B cell (primary cell): ENCODE measurements at places on chromosomes 6 and 20.
A peak's percentile ranks its signal among the peaks of the same experiment; 100 is the strongest.

DNA sequence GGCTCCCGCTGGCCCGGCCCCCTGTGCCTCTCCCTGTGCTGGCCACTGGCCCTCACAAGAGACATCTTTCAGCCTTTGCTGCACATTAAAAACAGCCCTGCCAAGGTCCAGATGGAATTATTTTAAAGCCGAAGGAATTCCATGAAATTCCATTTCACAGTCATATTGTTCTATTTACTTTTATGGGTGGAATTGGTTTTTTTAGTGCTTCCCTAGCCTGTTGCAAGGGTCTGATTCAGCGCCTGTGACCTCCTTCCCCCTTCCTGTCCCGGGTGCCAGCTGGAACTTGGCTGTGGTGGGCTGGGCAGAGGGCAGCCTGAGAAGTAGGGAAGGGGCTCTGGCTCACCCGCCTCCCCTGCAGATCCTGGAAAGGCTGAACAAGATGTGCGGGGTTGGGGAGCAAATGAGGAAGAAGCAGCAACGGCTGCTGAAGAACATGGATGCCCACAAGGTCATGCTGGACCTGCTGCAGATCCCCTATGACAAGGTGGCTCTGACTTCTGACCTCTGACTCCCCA, 34.3 kb downstream of the UQCC2 start:
- no peak for DNase-seq

DNA sequence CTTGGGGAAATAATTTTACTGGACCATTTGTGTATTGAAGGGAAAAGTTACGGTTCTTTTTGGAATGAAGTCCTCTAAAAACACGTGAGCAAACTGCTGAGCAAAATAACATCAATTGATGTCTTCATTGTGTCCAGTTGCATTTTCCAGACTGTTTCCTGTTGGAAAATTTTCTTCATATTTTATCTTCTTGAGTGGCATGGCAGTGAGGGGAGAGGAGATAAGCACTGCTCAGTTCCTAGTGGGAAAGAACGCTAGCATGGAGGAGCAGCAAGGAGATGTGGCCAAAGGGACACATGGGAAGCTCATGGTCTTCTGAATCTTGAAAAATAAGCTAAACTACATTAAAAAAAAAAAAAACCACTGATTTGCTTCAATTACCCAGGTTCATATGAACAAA, 776.0 kb downstream of the TFAP2A start:
- no peak for DNase-seq

DNA sequence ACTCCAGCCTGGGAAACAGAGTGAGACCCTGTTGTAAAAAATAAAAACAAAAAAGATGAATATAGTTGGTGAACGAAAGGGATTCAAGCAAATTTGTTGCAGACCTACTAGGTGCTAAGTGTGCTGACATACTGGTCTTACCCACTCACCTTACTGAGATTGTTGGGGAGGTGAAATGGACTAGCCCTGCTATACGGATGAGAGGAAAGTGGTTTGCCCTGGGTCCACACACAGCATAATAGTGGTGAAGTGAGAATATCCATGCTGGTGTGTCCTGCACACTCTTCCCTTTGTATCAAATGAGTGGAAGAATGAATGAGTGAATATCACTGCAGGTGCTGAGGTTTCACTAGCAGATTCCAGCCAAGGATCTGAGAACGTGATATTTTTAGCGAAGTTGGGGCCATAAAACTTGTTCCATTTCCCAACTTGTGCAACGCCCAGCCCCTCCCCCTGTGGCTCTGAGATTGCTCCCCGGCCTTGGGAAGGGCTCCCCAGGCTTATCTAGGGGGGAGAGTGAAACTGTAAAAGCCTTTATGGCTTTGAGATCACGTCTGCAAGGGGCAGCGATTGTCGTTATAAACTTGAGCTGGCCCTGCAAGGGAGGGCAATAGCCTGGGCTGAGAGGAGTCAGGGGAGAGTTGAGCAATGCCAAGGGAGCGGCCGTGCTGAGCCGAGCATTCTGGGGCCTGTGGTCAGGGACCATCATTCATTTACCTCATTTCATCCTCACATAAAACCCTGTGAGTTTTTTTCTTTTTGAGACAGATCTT, 33.2 kb upstream of the TTPAL start:
- no peak for DNase-seq

DNA sequence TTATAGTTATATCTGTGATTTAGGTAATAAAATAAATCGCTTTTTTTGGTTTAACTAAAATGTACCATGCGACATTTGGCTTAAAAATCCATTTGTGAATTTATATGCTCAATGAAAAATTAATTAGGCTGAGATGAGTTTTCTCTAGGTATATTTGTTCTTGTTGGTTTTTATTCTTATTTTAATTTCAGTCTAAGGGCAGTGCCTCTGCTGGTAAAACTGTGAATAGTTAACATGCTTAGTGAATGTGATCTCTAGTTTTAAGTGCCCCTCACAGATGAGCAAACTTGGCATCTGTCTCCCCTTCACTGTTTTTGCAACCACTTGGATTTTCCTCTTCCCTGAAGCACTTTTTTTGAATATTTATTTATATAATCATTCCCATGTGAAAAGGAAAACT, 822.7 kb downstream of the GRIK2 start:
- DNase-seq = no peak

- DNase-seq = peak; percentile 91
Observed at GRCh38 chr20:1870792-1871550, 24.2 kb upstream of the SIRPA start.

DNA sequence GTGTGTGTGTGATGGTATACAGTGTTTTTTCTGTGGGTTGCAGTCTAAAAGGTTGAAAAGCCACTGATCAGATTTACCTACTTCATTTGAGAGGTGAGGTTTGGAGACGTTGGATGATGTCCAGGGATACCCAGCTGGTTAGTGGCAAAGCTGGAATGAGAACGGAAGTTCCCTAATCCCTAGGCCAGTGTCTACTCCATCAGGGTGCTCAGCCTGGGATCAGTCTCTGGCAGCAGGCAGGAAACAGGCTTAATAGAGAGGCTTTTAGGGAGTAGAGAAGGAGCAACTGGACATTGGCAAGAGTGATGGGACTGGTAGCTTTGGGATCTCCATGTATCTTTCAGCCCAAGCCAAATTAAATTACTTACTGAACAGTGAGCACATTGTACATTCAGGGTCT, 80.7 kb downstream of the C6orf52 start:
- DNase-seq = no peak

DNA sequence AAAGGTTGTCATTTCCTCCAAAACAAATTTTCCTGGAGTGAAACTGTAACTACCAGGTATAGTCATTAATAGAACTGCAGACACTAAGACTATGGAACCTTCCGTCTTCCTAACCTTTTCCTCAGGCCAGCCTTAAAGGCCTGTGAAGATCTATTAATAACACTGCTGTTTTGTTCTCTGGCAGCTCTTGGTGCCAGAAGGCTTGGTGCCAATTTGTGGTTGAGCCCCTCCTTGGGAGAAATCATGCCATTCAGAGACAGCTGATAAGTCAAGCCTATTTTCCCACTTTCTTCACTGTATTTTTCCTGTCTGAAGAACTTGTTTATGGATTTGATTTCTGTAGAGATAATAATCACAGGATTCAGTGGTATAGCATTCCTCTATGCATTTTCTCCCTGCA, 64.8 kb downstream of the HCRTR2 start:
- no peak for DNase-seq

- DNase-seq = no peak
Observed at GRCh38 chr20:53141201-53142050, 169.3 kb downstream of the TSHZ2 start.

DNA sequence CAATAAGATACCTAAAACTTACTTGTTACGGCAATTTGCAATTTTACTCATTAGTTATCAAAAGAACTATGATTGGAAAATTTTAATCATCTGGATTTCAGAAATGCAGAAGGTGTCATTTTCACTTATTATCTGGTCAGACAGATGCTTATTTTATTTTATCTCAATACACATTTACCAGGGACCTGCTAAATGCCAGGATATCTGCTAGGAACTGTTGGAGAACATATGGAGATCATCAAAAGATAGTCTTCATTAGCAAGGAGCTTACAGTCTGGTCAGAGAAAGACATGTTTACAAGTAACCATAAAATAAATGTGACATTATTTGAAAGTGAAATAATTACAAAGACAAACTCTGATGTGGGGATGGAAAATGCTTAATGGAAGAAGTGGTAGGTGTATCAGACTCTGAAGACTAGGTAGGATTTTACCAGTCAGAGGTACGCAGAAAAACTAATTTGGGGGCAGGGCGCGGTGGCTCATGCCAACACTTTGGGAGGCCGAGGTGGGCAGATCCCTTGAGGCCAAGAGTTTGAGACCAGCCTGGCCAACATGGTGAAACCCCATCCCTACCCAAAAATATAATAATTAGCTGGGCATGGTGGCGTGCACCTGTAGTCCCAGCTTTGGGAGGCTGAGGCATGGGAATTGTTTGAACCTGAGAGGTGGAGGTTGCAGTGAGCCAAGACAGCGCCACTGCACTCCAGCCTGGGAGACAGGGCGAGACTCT, 137.8 kb downstream of the MYB start:
- DNase-seq = no peak

DNA sequence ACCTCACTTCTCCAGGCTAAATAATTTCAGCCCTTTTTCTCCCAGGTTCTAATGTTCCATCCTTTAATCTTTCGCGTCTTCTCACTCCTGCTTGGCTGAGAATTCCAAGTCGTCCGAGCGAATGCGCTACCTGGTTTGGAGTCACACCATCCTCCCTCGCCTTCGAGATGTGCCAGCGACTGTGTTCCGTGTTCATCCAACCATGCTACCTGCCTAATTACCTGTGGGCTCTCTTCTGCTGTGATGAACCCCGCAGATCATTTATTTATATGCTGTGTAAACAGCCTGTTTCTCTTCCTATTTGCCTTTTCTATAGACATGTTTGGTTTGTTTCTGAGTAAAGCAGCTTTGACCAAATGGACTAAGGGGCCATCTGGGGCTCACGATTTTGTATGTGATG, 83.5 kb upstream of the TMEM181 start:
- no peak for DNase-seq

GRCh38 chr6:62974452-62974851, 236.8 kb upstream of the FKBP1C start:
- no peak for DNase-seq
